Stimulated activated CD8-positive, alpha-beta memory T cell treated with anti-CD3 and anti-CD28 coated beads, Interleukin-12 subunit alpha, Interleukin-12 subunit beta, amount 100 ng/mL, for 4 hours (primary cell): ENCODE measurements at places on chromosomes 2 and 18.

GRCh38 chr2:11752906-11753305 is 6.5 kb downstream of the LPIN1 start:
- no peak for DNase-seq

- no peak for DNase-seq
Observed at GRCh38 chr2:71834796-71835195, 312.9 kb downstream of the CYP26B1 start.

GRCh38 chr2:168189835-168190569 is 57.4 kb downstream of the STK39 start:
- no peak for DNase-seq

GRCh38 chr2:3595985-3596384 is 1.1 kb downstream of the COLEC11 start:
- DNase-seq: no peak

DNA sequence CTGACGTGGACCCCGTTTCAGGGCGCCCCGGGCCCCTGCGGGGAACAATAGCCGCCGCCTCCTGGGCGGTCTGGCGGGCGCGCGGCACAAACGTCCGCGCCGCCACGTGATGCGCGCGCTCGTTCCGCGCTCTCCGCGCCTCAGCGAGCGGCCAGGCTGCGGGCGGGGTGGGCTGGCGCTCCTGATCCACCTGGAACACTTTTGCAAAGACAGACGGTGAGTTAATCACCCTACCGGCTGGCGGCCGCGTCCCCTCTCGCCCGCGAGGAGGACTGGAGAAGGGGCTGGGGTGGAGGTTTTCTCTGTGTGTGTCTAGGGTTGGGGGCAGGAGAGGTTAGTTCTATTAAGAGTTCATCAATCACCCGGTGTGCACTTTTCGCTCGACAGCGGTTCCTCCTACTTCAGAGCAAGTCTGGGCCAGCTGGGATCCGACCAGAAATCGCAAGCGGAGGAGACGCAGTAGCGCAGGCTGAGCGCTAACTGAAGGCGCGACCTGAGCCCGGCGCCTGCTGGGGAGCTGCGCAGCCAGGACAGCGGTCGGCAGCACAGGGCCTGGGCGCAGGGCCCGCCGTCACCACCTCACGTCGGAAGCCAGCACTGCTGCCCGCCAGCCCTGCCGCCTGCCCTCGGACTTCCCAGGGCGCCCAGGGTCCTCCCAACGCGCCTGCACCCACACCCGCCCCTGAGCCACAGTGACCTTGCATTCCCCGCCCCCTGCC is 10.3 kb upstream of the HOXD1 start:
- DNase-seq: no peak

DNA sequence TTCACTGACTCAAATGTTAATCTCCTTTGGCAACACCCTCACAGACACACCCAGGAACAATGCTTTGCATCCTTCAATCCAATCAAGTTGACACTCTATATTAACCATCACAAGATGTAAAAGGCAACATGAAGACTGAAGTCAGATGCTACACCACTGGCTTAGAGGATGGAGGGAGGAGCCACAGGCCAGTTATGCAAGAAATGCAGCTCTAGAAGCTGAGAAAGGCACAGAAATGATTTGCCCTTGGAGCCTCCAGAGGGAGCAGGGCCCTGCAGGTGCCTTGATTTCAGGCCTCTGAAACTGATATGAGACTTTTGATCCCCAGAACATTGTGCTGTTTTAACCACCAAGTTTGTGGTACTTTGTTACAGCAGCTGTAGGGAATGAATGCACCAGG is 276.3 kb downstream of the KCNS3 start:
- DNase-seq: no peak
